Pancreas (tissue), 10 donors: ENCODE measurements at places on chromosomes 3 and 15. TPM values are rescaled to one million over a fixed set of nuclear protein-coding genes. Genes with fewer than 3 reads are reported as not detected.

The NUDT16 gene
- polyA plus RNA-seq: 14.1 TPM

The AQP9 gene
- polyA plus RNA-seq: 0.15 TPM

The SOX14 gene
- polyA plus RNA-seq: not detected

The LINGO1 gene
- polyA plus RNA-seq: 0.87 TPM

The DNAH12 gene
- polyA plus RNA-seq: 1.7 TPM

The CTSH gene
- polyA plus RNA-seq: 88.5 TPM

The WNT5A gene
- 1.2 TPM for polyA plus RNA-seq

The MUSTN1 gene
- polyA plus RNA-seq: 35.2 TPM

The DIS3L gene
- polyA plus RNA-seq: 16.2 TPM

The DUOX1 gene
- 0.16 TPM for polyA plus RNA-seq

The EIF3J gene
- 21.0 TPM for polyA plus RNA-seq

The TCAIM gene
- 4.9 TPM for polyA plus RNA-seq

The ANAPC13 gene
- polyA plus RNA-seq: 20.6 TPM
